WERI-Rb-1 (cell line): ENCODE measurements at places on chromosomes 2 and 18.

GRCh38 chr2:77479395-77479794, 42.8 kb downstream of the LRRTM4 start:
- DNase-seq, result no peak

DNA sequence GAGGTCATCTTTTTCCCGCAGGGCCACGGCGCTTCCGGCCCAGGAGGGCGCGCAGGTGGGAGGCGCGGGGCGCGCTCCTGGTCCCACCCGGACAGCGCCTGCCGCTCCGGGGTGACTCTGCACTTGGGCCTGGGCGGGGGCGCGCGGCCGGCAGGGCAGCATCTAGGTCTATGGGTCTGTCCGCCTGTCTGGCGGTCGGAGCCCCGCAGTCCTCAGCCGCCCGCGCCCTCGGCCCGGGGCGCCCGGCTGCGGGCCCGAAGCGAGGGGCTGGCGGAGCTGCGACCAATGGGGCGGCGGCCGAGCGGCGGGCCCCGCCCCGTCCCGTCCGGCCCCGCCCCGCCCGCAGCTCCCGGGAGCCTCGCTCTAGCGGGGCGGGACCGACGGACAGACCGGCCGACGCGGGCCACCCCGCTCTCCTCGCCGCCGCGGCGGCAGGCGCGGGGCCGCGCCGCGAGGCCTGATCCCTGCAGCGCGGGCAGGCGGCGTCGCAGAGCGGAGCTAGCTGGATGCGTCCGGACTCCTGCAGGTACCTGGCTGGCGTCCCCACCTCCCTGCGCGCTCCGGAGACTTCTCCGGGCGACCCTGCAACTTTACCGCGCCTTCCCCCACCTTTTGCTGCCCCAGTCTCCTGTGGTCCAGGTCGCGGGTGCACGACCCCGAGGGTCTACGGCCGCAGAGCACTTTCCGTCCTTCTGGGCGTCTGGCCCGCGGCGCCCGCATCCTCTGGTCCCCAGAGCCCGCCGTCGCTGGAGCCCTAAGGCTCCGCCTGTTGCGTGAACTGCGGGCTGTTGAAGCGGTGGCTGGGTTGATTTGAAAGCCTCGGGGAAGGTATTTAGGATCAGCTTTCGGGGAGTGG, at the start of gene KCNS3:
Gene KCNS3, plus strand, starts transcription at position 387 of the 856 bp plus-strand sequence. CDS start 52,342 bp downstream, outside the sequence.
- peak; percentile 63 for DNase-seq

GRCh38 chr2:173667014-173667413, 298.2 kb downstream of the SP3 start:
- no peak for DNase-seq

- no peak for DNase-seq
These were observed 641.6 kb downstream of the SUCLG1 start for GRCh38 chr2:83817511-83817910.

- peak; percentile 57 for DNase-seq
These were observed 255.5 kb downstream of the RNF152 start for GRCh38 chr18:61637319-61637718.

- no peak for DNase-seq
These were observed 18.6 kb downstream of the THADA start for GRCh38 chr2:43576981-43577892.

GRCh38 chr2:105118960-105119359, 81.1 kb downstream of the MRPS9 start:
- no peak for DNase-seq

GRCh38 chr2:171531291-171531690, 9.0 kb downstream of the CYBRD1 start:
- no peak for DNase-seq

GRCh38 chr2:64404002-64404731, 49.8 kb upstream of the LGALSL start:
- DNase-seq, result no peak

DNA sequence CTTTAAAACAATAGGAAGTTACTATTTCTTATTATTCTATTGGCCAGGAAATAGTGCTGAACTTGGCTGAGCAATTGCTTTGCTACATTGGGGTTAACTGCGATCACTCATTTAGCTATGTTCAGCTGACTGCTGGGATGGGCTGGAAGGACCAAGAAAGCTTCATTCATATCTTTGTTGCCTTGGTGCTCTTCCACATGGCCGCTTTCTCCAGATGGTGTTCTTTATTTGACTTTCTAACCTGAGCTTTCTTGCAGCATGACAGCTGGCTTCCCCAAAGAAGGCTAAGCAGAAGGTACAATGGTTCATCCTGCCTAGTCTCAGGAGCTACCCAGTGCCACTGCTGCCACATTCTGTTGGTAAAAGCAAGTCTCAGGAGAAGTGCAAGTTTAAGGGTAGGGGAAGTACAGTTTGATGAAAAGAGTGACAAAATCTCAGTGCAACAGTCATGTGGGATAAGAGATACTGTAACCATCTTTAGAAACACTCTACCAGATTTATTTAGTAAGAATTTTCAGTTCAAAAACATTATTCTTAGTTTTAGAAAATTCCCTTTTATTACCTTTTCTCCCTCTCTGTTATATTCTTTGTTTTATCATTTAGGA, 180.6 kb upstream of the RBMS1 start:
- no peak for DNase-seq

DNA sequence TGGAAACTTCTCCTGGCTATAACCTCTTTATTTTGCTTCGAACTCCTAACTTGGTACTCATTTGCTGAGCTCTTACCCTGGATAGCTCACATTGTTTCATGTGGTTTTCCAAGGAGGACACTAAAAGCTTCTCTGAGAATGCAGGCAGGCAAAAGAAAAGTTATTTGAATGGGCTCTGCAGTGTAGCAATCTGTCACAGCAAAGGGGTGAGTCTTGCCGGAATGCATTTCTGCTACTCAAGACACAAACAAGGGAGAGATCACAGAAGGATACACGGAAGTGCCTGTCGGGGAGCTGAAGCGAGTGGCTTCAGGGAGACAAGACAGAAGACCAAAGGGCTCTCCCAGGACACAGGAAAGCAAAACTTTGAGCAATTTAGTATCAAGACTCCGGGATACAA, 265.4 kb downstream of the SS18 start:
- no peak for DNase-seq

GRCh38 chr2:121197369-121198091, 87.5 kb downstream of the TFCP2L1 start:
- DNase-seq, result no peak

- no peak for DNase-seq
These were observed 464.1 kb upstream of the CRIM1 start for GRCh38 chr2:35891528-35891927.

DNA sequence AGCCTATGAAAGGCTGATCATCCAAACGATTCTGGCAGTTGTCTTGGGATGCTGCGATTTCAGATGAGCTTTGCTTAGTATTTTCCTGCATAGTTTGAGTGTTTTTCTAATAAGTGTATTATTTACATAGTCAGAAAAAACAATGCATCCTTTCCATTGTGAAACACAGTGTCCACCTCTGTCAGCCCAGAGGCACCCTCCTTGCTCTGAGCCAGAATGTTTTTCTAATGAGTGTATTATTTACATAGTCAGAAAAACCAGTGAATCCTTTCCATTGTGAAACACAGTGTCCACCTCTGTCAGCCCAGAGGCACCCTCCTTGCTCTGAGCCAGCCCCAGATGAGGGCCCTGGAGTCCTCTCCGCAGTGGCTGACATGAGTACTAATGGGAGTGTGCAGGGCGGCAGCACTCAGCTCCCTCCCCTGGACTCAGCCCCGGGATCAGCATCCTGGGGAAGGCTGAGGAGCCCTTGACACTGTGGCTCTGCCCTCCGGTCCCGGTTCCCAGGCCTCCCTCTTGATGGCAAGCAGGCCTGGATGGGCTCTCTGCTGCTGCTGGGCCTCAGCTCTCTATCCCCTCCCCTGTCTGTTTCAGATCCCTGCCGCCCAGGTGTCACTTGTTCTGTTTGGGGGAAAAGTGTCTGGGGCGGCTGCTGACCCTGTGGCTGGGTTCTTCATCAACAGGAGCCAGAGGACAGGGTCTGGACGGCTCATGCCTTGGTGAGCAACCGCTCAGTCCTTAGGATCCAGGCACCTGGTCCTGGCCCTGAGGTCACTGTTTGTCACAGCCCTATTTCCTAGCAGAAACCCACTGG, 5.9 kb downstream of the MFSD2B start:
- DNase-seq, result no peak

DNA sequence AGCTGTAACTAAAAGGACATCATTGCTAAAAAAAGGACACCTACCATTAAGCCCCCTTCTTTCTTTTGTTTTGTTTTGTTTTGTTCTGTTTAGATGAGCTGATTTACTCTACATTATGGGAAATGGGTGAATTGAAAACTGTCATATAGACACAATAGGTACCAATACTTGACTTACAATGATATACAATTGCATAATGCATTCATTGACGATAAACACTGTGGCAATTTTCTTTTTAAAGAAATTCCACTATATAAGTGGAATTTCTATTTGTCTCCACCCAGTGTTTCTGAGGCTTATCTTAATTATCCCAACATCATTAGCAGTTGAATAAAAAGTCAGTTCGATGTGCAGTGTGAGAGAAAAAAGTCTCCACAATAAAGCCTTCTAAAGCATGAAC, 282.1 kb downstream of the BCL2 start:
- no peak for DNase-seq

DNA sequence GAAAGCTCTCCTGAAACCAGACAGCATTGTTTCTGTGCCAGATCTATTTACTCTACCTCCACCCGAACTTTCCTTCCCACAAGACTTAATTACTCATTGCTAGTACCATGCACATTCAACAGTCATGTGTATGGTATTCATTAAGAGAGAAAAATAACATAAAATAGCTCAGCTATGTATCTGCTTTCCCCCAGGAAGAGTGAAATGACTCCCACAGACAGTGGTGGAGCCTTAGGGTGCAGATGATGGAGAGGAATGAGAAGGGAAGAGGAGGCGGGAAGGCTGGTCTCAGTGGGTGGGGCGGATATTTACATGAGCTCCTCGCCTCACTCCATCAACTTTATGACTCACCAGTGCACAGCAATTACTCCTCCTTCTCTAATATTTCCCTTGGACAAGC, 724.5 kb downstream of the EPHA4 start:
- DNase-seq, result no peak

- DNase-seq, result no peak
These were observed 541.9 kb downstream of the TMX3 start for GRCh38 chr18:68172842-68173549.

- DNase-seq, result no peak
These were observed 144.1 kb upstream of the NCK2 start for GRCh38 chr2:105600602-105600948.

GRCh38 chr18:56637176-56637575, 1.2 kb downstream of the TXNL1 start:
- DNase-seq, result no peak

DNA sequence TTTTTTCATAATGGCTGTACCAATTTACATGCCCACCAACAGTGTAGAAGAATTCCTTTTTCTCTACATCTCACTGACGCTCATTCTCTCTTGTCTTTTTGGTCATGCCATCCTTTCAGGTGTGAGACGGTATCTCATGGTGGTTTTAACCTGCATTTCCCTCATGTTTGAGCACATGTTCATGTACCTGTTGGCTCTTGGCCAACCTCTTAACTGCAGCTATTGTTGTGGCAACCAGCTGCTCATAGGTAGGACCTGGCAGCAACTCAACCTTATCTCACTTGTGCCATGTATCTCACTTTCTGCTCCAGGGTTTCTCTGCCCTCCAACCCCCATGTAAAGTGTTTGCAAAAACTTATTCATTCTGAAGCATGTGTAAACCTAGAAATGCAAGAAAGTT, 167.5 kb downstream of the UPP2 start:
- no peak for DNase-seq

DNA sequence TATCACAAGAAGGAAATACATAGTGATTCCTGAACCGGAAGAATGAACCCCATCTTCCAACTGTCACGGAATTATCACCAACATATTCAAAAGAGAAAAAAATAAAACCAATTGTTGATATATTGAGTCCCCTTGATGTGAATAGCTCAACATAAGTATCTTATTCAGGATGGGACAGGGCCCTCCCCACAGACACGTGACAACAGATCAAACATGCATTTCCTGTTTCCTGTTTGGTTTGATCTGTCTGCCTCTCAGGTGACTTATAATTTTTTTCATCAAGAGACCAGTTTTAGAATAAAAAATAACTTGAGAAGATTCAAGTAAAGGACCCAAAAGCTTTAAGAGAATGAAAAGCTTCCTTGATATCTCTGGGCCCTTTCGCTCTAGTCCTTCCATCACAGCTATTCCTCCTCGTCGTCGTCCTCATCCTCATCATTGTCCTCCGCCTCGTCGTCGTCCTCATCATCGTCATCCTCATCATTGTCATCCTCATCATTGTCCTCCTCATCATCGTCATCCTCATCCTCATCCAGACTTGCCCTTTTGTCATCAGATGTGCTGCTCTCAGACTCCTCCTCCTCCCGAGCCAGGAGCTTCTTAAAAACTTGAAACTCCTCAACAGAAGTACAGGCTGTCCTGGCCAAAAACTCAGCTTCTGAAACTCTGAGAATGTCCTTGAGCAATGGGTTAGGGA, 6.3 kb downstream of the MTERF4 start:
- DNase-seq, result no peak

GRCh38 chr18:48440924-48441323, 31.7 kb upstream of the ZBTB7C start:
- DNase-seq, result no peak

GRCh38 chr18:34859496-34859895, 149.4 kb downstream of the DTNA start:
- DNase-seq, result no peak

GRCh38 chr18:9184998-9185613, 48.5 kb downstream of the ANKRD12 start:
- DNase-seq, result no peak

GRCh38 chr18:77140439-77141109, 8.0 kb upstream of the MBP start:
- DNase-seq, result no peak

DNA sequence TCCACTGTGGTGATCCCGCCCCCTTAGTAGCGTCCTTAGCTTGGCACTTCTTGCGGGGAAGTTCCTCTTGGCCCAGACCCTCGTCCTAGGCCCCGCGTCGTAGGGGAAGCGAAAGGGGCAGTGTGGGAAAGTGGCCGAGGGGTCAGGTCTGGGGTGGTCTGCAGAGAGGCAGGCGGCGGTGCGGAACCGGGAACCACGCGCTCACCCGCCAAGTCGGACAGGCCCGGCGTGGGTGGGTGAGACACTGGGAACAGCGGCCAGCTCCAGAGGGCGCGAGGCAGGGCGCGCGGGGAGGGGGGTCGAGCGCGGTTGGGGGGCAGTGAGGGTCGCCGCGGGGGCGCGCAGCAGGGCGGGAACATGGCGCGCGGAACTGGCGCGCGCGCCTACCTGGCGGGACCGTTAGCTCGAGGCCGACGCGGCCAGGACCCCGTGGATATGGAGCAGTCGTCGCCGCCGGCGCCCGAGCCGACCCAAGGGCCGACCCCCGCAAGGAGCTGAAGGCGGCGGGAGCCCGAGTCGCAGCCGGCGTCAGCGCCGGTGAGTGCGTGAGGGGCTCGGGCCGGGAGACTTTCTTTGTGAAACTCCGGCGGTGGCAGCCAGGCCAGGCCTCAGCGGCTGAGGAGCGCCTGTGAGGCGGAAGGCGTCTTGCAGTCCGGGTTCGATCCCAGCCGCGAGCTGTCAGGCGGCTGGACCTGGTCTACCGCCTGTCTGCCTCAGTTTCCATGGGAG, 2896.7 kb upstream of the TEKT4 start:
- DNase-seq, result no peak

DNA sequence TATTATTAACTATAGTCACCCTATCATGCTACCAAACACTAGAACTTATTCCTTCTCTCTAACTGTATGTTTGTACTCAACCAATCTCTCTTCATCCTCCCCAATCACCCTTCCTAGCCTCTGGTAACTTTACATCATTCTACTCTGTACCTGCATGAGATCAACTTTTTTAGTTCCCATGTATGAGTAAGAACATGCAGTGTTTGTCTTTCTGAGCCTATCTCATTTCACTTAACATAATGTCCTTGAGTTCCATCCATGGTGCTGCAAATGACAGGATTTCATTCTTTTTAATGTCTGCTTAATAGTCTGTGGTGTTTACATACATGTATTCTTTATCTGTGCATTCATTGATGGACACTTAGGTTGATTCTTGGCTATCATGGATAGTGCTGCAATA, 108.9 kb upstream of the RFX8 start:
- DNase-seq, result no peak
